Activated CD4-positive, alpha-beta T cell treated with anti-CD3 and anti-CD28 coated beads for 36 hours (primary cell): ENCODE measurements at places on chromosomes 7 and 10. TPM values are rescaled to one million over a fixed set of nuclear protein-coding genes. Genes with fewer than 3 reads are reported as not detected.

TRIM50 gene
- not detected for total RNA-seq

- DNase-seq: no peak
- no peaks in the 10 kb centered on the region for H3K36me3 ChIP-seq
- no peak overlapping the region for H3K27ac ChIP-seq
- no peaks in the 10 kb centered on the region for H3K27me3 ChIP-seq
These were observed 215.7 kb downstream of the USP6NL start for GRCh38 chr10:11395581-11396310.

GRCh38 chr10:72087969-72088888 lies at the start of gene SPOCK2:
Gene SPOCK2, minus strand, starts transcription at chr10:72088551. Its CDS starts 223 bp downstream, at chr10:72088328.
- peaks cover 61% of the 10 kb centered on the region for H3K4me1 ChIP-seq
- peaks cover 34% of the 10 kb centered on the region for H3K36me3 ChIP-seq
- H3K4me3 ChIP-seq: peak within 1 kb of the TSS; percentile 98
- no peaks in the 10 kb centered on the region for H3K27me3 ChIP-seq

ZMYND11 gene
- 16.9 TPM for total RNA-seq

VSTM4 gene
- 0.07 TPM for total RNA-seq
